ENCODE measurements at places on chromosomes 2 and 18.

GRCh38 chr2:61771904-61772845 lies 81.7 kb downstream of the FAM161A start:
- DNase-seq, result no peak

- no peak for DNase-seq
These were observed 78.9 kb upstream of the B3GNT2 start for GRCh38 chr2:62116983-62117382.

DNA sequence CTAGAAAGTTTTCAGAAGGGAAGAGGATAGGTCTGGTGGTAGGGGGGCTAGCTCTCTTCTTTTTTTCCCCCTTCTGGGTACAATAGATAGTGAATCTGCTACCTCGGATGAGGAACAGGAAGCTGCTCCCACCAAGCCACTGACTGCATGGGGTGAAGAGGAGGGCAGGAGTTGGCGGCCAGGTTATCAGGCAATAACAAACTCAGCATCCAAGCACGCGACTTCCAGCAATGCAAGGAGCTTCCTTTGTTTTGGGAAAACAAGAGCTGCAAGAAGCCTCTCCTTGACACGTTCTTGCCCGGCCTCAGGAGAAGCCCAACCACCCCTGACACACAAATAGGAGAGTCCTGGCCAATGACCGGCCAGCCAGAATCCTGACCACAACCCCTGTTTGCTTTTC lies 32.2 kb downstream of the NHEJ1 start:
- no peak for DNase-seq

DNA sequence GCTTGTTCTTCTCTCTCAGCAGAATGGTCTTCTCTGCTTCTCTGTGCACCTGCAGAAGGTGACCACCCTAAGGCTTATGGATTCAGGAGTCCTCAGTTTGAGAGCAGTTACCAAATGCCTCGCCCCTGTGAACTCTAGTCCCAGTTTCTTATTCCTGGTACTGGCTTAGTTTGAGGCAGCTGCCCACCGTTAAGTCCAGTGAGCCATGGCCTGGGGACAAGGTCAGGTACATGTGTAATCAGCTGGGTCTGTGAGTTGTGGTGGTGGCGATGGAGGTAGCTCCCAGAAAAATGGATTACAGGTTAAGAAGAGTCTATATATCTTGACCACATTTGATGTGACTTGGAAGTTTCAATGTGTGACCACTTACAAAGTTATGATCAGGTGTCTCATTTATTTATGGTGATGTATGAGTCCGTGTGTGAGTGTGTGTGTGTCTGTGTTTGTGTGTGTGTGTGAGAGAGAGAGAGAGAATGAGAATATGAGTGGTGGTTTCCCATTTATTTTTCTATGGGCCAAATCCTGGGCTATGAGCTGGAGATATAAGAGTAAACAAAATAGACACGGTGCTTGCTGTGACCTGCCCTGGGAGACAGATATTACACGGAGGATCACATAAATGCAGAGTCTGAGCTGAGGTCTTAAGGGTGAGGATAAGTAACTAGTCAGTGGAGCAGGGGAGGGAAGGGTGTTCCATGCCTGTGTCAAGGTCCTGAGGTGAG lies 13.0 kb upstream of the IL1RN start:
- DNase-seq, result no peak

All from stimulated activated CD4-positive, alpha-beta T cell treated with anti-CD3 and anti-CD28 coated beads, Interleukin-1b, Interleukin-23, amount 100 ng/mL, for 1 hour (primary cell).